ENCODE measurements at places on chromosomes 4 and X.

DNA sequence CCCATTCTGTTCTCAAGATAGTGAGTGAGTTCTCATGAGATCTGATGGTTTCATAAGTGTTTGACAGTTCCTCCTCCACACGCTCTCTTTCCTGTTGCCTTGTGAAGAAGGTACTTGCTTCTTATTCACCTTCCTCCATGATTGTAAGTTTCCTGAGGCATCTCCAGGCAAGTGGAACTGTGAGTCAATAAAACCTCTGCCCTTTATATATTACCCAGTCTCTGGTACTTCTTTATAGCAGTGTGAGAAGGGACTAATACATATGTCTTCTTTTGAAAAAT is 58.4 kb downstream of the CFAP299 start:
- no peak for DNase-seq

GRCh38 chr4:10684631-10685030 is at the start of gene CLNK:
Gene CLNK (minus strand): TSS chr4:10684768. CDS start chr4:10667869, 16,899 bp downstream.
- no peak for DNase-seq

DNA sequence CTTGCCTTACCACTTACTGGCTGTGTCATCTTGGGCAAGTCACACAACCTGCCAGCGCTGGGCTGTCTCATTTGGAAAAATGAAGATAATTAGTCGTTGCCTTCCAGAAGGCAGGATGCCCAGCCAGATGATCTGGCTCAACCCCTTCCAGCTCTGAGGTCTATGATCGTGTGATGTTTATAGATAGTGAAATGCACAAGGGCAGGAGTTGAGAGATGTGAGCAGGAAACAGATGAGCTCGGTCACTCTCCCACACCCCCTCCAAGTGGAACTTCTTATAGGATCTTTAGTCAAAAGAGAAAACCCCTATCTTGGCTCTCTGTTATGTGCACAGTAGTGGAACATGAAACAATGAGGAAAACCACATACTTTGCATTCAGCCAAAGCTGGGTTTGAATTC is 336.8 kb upstream of the PPARGC1A start:
- no peak for DNase-seq

- peak; percentile 72 for DNase-seq
Measured at GRCh38 chr4:156968479-156968984, 3.1 kb downstream of the PDGFC start.

DNA sequence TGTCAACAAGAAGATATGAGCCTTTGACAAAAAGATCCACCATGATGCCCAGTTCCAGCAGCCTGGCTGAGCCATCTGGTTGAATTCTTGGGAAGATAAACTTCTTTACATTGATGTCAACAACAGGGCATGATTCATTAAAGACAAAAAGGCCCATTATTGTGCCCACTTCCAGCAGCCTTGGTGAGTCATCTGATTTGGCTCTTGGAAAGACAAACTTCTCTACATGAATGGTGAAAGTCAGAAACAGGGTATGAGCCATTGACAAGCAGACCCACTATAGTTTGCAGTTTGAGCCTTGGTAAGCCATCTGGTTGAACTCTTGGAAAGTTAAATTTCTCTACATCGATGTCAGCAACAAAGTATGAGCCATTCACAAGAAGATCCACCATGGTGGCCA is 4.1 kb upstream of the CSF2RA start:
- DNase-seq: no peak

DNA sequence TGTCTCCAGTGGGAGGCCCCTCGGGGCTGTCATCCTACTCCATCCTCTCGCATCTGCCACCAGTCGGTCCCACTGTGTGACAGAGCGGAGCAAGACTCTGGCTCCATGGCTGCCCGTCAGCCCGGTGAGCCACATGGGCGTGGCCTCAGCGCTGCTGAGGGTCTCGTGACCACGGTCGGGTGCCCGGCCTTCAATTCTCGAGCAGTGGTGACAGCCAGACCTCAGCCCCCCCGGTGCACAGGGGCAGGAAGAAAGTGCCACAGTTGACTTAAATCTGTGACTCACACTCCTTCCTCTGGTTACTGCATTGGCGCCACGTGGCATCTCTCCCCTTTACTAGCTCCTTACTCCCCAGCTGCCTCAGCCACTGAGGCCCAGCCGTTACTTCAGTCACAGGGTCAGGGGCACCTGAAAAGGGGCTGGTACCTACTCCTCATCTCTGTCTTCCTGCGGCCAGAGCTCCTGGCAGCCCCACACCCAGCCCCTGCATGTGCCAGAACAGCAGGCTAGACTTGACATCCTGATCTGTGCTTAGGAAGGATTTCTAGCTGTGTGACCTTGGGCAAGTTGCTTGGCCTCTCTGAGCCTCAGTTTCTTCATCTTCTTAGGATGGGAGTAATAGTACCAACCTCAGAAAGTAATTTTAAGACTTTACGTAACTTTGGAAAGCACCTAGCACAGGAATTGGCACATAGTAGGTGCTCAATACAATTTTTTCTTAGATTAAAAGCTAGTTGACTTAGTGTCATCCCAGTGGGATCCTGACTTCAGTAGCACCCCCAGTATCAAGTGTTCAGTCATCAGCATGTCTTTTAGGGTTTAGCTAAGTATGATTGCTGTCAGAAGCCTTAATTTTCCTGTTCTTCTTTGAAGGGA is 66.1 kb downstream of the TNIP2 start:
- DNase-seq: no peak

DNA sequence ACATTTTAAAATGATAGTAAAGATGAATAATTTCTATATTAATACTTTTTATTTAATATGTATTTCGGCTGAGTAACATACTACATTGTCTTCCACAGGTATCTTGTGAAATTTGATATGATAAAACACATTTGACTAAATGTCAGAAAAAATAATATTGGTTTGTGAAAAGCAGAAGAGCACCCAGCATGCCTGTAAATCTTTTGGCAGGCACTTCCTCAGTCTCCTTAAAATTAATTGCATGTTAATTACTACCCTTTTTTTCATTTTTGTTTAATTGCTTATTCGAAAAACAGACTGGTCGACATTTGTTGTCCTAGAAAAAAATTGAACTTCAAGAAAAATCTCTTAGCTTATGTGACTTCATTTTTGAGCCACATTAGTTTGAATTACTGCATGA is 40.6 kb downstream of the CLCN3 start:
- no peak for DNase-seq

DNA sequence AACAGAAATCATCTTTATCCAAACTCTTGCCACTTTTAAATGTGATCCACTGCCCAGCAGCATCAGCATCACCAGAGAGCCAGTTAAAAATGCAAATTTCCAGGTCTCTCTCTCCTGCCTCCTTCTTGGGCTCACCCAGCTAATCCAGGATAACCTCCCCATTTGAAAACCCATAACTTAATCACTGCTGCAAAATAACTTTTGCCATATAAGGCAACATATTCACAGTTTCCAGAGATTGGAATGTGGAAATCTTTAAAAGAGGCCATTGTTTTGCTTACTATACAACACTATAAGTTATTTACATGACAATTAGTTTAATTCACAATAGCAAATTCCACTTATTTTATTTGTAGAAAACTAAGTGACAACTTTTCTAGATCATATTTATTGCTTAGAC is 4.8 kb upstream of the EXOSC9 start:
- no peak for DNase-seq

- no peak for DNase-seq
Measured at GRCh38 chr4:65954416-65954815, 284.1 kb upstream of the EPHA5 start.

- DNase-seq: no peak
Measured at GRCh38 chrX:154334496-154334895, 38.9 kb downstream of the TKTL1 start.

- DNase-seq: no peak
Measured at GRCh38 chr4:76240236-76240635, 11.3 kb upstream of the FAM47E start.

DNA sequence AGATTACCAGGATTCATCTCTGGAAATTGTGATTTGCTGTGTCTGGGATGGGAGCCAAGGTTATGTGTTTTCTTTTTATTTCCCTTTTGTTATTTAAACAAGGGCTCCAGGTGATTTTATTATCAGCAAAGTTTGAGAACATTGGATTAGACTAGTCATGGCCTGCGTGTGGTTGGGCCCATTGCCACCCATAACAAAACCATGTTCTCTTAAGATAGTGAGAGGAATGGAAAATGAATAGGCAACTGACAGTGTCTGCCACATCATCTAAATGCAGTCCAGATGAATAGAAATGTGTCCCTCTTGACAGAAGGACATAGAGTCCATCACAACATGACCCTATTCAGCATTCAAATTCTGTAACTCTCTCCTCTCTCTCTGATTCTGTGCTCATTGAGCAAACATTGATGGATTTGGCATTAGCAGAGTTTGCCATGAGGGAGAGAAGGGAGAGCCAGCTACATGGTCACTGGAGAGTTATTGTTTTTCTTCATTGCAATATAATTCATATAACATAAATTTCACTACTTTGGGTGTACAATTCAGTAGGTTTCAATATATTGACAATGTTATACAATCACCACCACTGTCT is 11.7 kb downstream of the XK start:
- no peak for DNase-seq

GRCh38 chr4:186743261-186743660 is 19.6 kb upstream of the FAT1 start:
- DNase-seq: no peak

- DNase-seq: no peak
Measured at GRCh38 chr4:151048913-151049312, 33.8 kb upstream of the LRBA start.

GRCh38 chrX:66046612-66047235 is 6.8 kb upstream of the VSIG4 start:
- DNase-seq: no peak

DNA sequence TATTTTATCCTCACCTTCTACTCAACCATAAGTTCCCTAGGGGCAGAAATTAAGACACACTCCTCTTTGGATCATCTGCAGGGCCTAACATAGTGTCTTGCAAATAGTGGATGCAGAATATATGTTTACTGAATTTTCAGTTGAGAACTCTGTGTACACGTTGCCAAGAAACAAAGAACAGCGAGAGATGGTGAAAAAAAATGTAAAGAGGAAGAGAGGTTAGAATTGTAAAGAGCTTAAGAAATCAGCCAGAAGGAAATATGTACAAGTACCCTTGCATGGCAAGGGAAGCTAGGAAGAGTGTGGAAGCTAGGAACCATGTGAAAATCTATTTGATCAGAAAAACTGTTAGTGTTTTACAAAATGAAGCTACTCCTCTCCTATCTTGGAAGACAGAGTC is 431.0 kb downstream of the SMARCA1 start:
- no peak for DNase-seq

- DNase-seq: no peak
Measured at GRCh38 chrX:67346667-67347066, 197.2 kb upstream of the AR start.

- DNase-seq: no peak
Measured at GRCh38 chr4:155559915-155560314, 106.7 kb upstream of the GUCY1A1 start.

DNA sequence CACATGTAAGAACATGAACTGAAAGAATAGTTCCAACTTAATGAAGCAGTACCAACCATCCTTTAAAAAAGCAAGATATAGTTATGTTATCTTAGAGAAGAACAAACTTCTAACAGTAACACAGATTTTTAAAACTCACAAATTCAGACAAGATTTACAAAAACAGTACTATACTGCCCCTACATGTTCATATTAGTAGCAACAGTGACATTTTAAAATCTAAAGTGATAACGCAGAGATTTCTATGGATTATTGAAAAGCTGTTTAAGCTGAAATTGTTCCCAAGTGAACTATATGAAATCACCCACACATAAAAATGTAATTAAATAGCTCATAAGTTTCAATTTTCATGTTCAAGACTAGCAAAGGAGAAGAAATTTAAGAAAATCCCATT is 166.0 kb downstream of the FBXW7 start:
- peak; percentile 46 for DNase-seq
